ENCODE measurements at places on chromosomes 11 and 22.

DNA sequence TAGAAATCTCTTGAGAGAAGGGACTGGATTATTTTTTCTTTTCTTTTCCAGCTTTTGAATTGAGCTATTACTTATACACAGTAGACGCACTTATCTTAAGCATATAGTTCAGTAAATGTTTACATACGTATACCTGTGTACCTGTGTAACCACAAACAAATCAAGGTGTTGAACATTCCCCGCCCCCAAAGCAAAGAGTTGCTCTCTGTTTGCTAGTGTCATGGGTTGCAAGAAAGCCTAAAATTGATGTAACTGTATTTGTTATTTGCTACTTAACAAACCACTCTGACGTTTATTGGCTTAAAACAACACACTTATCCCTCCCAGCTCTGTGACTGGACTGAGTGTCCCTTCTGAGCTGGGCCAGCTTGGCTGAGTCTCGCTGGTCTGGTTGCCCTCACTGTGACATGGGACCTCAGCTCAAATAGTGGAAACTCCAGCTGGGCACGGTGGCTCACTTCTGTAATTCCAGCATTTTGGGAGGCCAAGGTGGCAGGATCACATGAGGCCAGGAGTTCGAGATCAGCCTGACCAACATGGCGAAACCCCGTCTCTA, 25.4 kb upstream of the CABP2 start:
- no peak for DNase-seq

- DNase-seq = no peak
Observed at GRCh38 chr11:81596704-81597103, 1137.0 kb downstream of the FAM181B start.

DNA sequence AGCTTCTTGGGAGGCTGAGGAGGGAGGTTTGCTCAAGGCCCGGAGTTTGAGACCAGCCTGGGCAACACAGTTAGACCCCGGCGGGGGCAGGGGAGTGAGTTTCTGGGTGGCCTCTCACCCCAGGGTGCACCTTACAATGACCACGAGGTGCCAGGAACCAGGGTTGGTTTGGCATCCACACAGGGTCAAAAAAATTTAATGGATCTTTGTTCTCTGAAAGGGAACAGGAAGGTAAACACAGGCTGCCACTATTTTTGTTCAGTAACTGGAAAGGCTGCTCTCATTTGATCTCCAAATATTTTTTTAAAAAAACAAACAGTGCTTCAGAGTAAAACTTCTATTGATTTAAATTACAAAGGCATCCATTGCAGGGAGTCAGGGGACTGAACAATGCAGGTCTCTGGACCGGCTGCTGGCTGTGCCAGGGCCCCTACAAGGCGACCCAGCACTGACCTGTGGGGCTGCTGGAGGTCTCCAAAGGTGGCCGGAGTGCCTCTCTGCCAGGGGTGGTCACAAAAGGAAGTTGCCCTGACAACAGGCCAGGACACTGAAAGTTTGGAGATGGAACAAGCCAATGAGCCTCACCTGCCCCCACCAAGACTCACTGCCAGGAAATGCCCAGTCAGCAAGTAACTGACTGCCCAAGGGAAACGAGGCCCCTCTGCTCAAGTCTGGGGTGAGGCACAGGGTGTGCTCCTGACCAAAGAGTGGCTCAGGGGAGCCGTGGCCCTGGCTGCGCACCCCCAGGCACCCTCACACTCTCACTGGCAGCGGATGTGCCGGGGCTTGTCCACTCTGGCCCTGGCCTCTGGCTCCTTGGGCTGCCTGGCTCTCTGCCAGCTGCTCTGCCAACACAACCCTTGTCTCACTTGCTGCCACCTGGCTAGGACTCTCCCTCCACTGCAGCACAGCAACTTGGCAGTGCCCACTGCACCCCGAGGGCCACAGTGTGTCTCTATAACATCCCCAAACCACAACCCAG, 51.8 kb downstream of the ARFGAP3 start:
- DNase-seq = no peak

GRCh38 chr11:15228331-15228849, 113.7 kb downstream of the INSC start:
- no peak for DNase-seq

- no peak for DNase-seq
Observed at GRCh38 chr22:40954113-40954512, 2.9 kb downstream of the RBX1 start.

DNA sequence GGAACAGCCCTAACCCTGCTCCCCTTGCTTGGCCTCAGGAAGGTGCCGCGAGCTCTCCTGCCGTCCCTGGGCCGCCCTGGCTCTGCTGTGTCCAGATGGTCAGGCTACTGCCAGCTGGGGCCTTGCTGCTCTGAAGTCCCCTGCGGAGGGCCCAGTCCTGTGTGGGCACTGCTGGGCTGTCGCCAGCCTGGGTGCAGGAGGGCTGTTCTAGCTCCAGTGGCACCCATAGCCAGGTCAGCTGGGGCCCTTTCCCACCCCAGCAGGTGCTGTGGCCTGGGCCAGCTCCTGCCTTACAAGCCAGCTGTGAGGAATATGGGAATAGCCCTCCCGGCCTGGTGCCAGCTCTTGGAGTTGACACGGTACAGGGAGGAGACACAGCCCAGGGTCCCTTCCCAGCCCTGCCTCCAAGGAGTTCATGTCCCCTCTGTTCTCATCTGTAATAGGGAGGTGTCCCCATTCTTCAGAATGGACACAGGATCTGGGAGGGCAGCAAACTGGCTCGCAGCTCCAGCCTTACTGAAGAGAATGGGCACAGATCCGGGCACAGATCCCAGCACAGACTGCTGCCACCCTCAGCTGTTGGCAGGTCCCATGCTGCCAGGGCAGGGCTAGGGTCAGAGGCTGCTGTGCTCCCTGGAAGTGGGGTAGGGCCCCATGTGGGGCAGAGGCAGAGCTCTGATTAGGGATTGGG, 3.9 kb downstream of the DERL3 start:
- no peak for DNase-seq

DNA sequence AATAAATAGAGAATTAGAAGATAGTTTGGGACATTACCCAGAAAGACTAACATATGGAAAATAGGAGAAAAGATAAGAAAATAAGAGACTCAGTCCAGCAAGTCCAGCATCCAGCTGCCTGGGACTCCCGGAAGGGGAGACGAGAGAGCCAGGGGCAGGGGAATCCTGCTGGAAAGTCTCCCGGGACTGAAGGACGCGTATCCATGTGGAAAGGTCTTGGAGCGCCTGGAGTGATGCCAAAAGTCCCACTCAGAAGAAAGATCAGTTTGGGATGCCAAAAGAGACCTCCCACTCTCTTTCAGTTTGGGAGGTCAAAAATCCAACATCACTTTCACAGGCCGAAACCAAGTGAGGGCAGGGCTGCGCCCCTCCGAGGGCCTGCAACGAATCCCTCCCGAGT, 30.7 kb downstream of the LRFN4 start:
- DNase-seq = no peak

- DNase-seq = no peak
Observed at GRCh38 chr22:30291058-30291892, 2.0 kb upstream of the CASTOR1 start.

DNA sequence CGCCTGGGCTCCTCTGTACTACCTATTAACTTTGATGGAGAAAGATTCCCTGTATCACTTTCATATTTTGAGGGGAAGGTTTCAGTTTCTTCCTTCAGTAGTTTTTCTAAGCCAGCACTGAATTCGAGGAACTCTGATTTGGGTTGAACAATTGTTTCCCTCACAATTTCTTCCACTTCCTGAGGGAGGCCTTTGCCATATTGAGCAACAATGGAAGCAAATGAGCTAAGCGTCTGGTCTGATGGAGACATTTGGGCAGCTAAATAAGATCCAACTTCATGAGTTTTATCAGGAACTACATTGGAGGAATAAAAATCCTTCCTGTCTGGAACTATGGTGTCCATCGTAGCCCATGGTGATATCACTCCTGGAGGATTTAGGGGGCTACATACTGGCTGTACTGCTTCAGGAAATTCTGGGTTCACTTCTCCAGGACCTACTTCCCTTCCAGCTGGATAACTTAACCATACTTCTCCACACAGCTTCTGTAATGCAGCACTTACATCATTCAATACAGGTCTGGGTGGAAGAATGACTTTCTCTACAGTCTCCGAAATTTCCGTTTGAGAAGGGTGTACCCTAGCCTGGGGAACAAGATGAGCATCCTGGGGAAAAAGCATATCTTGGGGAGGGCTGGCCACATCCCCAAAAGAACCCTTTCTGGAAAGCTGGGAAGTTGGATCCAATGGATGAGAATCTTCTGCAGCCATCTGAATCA, 38.9 kb upstream of the CCDC89 start:
- no peak for DNase-seq

DNA sequence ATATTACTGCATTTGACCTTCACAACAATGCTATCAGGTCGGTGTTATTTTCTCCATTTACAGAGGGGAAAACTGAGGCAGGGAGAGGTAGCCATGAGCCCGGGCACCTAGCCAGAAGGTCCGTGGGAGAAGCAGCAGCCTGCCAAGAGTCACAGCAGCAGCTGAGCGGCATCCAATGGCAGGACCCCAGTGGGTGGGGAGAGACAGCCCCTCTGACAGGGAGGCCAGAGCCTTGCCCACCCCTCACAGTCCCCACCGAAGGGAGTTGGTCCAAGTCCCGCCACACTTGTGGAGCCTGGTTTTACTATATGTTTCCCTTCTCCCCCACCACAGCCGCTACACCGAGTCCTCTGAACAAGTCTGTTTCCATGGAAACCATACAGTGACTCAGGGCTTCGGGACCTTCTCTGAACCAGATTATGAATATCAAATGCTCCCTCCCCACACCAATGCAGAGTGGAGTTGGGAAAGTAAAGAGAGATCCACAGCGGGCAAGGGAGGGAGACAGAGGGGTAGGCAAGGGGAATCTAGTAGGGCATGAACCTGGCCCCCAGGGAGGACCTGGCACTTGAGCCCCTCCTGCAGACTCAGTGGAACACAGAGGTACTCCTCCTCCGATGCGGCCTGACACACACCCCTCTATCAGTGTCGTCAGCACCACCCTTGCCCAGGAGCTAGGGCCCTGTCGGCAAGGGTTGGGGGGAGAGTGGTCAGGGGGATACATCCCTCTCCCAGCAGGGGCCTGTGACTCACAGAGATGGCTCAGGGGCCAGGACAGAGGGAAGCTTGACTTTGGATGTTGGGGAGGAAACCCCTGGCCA, 2.5 kb downstream of the CHST1 start:
- DNase-seq = peak; percentile 44

DNA sequence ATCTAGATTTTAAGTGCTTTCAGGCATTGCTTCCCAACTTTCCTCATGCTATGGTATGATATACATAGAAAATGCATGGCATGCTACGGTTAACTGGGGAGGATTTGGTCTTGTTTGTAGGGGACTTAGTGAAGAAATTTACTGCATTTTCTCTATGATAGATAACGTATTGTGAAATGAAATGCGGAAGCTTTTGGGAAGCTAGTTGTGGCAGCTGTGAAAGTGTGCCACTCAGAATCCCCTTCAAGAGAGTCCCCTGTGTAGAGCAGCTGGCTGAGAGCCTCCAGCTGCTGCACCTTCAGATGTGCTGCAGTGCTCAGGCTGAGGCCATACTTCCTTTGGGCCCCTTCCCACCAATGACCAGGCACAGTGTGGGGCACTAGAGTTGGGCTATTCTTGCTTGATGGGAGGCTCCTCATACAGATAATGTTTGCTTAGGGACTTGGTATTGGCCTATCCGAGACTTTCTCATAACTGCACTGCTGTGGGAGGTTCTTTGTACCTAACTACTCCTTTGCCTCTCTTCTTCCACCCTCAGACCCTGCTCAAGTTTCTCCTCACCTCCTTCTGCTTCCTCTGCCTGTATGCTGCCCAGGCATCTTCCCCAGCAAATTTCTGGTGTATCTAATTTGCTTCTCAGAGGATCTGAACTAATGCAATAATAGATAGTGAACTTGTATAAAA, 67.3 kb downstream of the HIPK3 start:
- DNase-seq = no peak

- no peak for DNase-seq
Observed at GRCh38 chr11:2267306-2267850, 3.0 kb downstream of the ASCL2 start.

DNA sequence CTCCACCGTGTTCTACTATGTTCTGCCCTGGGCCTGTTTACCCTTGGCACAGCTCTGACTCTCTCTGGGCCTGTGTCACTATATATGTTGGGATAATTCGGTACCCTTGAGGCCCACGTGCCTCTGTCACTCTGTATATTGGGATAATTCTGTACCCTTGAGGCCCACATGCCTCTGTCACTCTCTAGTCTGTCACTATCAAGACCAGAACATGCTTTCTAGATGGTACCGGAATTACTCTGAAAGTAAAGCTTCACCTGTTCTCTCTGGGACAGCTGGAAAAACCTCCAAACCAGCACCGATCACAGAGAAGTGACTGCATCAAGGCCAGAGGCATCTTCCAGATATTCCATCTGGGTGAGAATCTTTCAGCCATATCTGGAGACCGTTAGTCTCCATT, 9.3 kb upstream of the FCHSD2 start:
- no peak for DNase-seq

- no peak for DNase-seq
Observed at GRCh38 chr11:100584201-100584985, 102.7 kb upstream of the ARHGAP42 start.

- DNase-seq = no peak
Observed at GRCh38 chr11:18491924-18492323, 34.8 kb downstream of the TSG101 start.

- peak; percentile 84 for DNase-seq
Observed at GRCh38 chr22:22558972-22559603, at the start of gene PRAME. Gene PRAME, minus strand, starts transcription at chr22:22559265. Its CDS starts 2,433 bp downstream, at chr22:22556832.

DNA sequence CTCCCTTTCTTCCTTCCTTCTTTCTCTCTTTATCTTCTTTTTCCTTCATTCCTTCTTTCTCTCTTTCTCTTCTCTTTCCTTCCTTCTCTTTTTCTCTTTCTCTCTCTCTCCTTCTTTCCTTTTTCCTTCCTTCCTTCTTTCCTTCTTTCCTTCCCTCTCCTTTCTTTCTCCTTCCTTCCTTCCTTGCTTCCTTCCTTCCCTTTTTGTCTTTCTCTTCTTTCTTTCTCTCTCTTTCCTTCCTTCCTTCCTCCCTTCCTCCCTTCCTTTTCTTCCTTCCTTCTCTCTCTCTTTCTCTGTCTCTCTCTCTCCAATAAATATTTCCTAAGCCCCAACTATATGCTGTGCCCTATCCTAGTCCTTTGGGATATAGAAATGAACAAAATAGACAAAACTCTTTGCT, 60.5 kb downstream of the CACNG2 start:
- no peak for DNase-seq

GRCh38 chr11:110249766-110250165, 46.6 kb downstream of the RDX start:
- DNase-seq = no peak

GRCh38 chr11:122353561-122353960, 237.5 kb upstream of the BLID start:
- no peak for DNase-seq

- no peak for DNase-seq
Observed at GRCh38 chr11:115984228-115984627, 480.0 kb upstream of the CADM1 start.

GRCh38 chr11:131204765-131205380, 165.5 kb upstream of the NTM start:
- DNase-seq = no peak

Measured in activated naive CD8-positive, alpha-beta T cell treated with anti-CD3 and anti-CD28 coated beads for 36 hours (primary cell).